ENCODE measurements at places on chromosomes 7 and 10. TPM values are rescaled to one million over a fixed set of nuclear protein-coding genes. Genes with fewer than 3 reads are reported as not detected.

TMEM236 gene
- total RNA-seq: 0.12 TPM

VWA2 gene
- not detected for total RNA-seq

LRRC18 gene
- not detected for total RNA-seq

CCDC3 gene
- total RNA-seq: 0.94 TPM

CPVL gene
- 0.20 TPM for total RNA-seq

SYCE1 gene
- not detected for total RNA-seq

TRIM8 gene
- 48.6 TPM for total RNA-seq

MYL7 gene
- total RNA-seq: not detected

NOBOX gene
- total RNA-seq: not detected

WEE2 gene
- total RNA-seq: not detected

SLC26A5 gene
- not detected for total RNA-seq

CYP26C1 gene
- not detected for total RNA-seq

SPDYE9 gene
- not detected for total RNA-seq

PKD2L1 gene
- not detected for total RNA-seq

DRGX gene
- total RNA-seq: not detected

All from A549 treated with CpdA at 1 μM for 4 hours (cell line).